Naive thymus-derived CD4-positive, alpha-beta T cell (primary cell): ENCODE measurements at places on chromosomes 6 and 20. TPM values are rescaled to one million over a fixed set of nuclear protein-coding genes. Genes with fewer than 3 reads are reported as not detected.

- no peak for DNase-seq
Measured at GRCh38 chr20:39268491-39268951, 306.4 kb downstream of the DHX35 start.

DNA sequence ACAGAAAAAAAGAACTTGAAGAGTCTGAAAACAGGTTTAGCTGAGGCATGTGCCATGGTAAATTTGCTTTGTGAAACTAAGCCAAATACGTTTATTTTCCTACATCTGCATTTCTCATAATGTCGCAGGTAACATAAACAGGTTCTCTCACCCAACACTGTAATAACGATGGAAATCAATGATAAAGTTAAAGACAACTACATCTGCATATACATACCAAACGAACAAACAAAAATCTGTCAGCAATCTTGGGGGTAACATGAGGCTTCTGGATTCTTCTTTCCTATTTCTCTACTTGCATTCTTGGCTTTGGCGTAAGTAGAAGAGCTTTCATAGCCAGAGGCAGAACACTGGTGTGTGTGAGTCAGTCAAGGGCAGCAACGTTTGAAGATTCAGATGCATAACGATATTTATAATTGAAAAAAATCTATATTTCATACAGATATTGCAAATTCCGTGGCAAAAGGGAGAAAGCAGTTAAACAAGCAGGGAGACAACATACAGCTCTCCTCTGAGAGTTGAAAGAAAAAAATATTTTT is 195.1 kb downstream of the EDN1 start:
- no peak for DNase-seq

DNA sequence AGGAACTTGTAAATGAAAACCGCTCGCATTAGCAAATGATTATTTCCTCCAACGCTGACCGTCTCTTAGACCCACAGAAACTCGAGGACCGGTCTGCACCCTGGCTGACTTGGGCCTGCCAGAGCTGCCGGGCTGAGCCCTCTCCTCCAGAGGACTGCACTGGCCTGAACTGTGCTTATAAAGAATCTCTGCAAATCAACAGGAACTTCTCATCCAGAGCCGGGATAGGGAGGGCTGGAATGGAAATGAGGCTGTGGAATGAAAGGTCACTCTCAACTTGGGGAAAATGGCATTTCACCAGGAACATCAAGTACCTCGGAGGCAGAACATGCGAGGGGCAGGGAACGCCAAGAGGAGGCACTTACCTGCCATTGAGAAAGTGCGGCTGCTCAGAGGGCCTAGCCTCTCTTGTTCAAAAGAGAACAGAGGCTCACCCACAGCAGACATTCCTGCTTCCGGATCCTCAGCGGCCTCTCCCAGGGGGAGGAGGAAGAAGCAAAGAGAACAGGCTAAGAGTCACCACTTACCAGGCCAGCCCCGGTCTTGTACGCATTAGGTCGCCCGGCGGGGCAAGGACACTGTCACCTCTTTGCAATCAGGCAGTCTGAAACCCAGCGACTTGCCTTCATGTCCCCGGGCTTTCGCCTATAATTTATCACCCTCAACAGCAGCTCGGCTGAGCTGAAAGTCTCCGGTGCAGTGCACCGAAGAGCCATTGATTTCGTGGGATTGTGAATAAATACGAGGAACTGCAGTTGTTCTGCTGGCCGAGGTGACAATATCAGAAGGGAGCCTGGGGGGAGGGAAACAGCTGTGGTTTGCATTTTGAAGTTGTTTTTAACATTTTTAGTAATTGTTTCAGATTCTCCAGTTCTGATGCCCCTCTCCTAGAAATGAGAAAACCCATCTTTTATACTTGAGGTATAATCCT is 37.6 kb downstream of the ZMYND8 start:
- DNase-seq: no peak

GRCh38 chr6:71043902-71044301 is 87.0 kb upstream of the B3GAT2 start:
- DNase-seq: no peak

DNA sequence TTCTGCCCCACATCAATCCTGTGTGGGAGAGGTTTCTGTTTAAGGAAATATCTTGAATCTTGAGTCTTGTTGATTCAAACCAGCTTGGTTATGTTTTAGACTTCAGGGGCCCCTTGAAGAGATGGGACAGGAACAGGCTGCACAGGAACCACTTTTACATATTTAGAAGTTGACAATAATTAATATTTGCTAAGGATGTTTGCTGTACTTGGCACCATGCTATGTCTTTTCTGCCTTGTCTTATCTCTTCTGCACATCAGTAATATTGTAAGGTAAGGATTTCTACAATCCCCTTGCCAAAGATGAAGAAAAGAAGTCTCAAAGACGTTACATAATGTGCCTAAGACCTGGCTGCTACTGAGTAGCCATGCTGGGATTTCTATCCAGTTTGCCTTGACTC is 48.0 kb upstream of the PMEPA1 start:
- no peak for DNase-seq

DNA sequence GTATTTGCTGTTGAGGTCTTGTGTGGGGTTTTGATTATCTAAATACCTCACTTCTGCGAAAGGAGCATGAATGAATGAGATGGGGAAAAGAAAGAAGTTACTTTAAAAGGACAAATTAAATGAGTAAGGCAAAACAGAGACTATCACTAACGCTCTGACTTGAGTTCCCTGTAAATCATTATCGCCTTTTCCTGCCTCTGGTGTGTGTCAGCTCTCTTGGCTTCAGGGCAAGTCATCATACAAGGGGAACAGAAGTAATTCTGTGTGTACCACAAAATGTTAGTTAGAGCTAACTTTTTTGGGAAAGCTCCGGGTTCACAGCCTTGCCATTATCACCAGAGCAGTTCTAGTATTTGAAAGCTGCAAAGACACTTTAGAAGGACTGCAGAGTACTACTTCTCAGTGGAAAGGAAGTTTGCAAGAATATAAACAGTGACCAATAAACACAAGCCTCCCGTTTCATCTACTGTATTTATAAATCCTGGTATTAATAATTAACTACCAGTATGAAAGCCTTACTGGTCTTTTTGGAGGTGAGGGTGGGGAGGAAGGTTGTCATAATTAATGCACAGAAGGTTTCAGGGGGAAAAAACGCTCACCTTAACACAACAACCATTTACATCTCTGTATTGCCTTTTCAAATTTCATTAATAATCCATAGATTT is 1.2 kb downstream of the DZANK1 start:
- no peak for DNase-seq

DNA sequence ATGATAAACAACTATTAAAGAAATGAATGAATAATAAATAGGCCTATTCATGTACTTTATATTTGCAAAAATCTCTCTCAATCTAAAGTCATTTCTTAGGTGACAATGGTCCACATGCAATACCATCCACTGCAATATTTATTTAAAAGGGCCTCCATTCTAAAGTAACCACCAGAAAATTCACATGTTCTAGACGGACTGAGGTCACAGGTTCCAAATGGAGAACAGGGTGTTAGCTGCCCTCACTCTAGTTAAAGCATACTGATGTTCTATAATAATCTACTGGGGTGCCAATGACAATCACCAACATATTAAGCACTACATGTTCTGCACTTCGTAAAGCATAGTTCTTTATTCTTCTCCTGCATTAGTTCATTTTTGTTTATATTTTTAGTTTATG is 1.2 kb downstream of the HBS1L start:
- DNase-seq: no peak

DNA sequence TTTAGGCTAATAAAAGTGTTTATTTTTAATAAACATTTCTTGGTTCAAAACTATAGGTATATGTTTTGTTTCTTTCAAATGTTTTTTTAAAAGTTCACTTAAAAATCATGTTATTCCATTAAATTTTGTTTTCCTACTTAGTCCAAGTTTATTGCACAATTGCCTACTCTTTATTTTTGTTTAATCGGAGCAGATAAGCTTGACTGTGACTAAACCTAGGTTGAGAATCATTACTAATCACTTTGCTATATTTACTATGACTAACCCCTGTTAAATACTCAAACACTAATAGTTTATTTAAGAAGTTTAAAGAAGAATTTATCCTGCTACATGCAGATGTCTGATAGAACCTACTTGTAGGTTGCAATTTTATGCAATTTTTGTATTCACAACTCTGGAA is 18.8 kb downstream of the MAP3K4 start:
- no peak for DNase-seq

Gene GHRH
- not detected for total RNA-seq
